ENCODE measurements at places on chromosomes 13 and 19.

- DNase-seq = no peak
Observed at GRCh38 chr19:19304186-19304965, 15.9 kb downstream of the SUGP1 start.

DNA sequence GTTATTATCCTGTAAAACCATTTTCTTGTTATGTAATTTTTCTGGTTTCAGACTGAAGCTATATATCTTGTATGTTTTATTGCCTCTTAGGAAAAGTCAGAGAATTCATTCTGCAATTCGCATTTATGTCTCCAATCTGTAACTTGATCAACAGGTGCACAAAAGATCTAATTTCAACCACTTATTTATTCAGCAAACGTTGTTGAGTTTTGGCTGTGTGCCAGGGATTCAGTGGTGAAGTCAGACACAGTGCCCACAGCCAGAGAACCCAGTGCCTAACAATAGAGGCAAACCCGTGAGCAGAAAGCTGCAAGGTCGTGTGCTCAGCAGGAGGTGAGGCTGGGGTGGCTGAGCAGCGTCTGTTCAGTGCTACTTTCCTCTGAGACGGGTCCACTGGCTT is 119.5 kb upstream of the MCF2L start:
- no peak for DNase-seq

DNA sequence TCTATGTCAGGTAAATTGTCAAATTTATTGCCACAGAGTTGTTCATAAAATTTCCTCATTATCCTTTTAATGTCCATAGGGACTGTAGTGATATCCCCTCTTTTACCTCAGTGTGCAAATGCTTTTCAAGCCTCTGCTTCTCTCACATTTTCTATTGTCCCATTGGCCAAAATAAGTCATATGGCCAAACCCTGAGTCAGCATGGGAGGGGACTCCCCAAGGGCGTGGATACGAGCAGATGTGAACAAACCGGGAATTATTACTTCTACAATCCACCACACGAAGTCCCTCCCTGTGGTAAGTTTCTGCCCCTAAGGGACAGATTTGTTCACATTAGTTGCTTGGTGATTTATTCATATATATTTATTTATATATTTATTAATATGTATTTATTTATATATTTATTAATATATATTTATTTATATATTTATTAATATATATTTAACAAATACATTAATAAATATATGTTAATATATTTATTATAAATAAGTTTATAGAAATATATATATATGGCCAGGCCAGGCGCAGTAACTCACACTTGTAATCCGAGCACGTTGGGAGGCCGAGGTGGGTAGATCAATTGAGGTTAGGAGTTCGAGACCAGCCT is 20.1 kb upstream of the CAMSAP3 start:
- DNase-seq = no peak

- no peak for DNase-seq
Observed at GRCh38 chr19:44582581-44583265, 30.6 kb upstream of the IGSF23 start.

GRCh38 chr13:31048521-31048920 is 113.2 kb downstream of the HSPH1 start:
- no peak for DNase-seq

DNA sequence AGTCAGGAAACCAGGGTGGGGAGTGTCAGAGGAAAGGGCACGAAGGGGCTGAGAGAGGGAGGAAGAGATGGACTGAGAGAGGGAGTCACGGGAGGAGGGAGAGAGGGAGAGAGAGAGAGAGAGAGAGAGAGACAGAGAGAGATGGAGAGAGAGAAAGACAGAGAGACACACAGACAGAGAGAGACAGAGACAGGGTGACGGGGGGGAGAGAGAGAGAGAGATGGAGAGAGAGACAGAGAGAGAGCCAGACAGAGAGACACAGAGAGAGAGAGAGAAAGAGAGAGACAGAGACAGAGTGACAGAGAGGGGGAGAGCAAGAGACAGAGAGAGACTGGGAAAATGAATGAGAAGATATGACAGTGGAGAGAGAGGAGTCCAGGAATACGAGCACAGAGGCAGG is 494 bp upstream of the KLK14 start:
- no peak for DNase-seq

DNA sequence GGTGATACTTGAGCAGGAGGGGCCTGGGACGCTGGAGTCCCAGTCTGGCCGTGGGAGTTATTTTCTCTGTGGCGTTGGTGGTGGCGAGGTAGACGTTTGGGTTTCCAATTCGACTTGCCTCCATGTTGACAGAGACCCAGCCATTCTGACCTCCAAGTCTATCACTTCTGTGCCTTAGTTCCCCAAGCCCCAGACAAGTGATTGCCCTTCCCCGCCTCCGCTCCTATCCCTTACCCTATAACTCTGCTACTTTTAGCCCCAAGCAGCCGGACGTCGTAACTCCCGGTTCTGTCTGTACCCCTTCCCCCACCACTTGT is 549 bp downstream of the TIMM50 start:
- DNase-seq = no peak

All from femur (tissue), 1 donor.